GM10248 (cell line): ENCODE measurements at places on chromosomes 7 and 10.

- DNase-seq: no peak
These were observed 364.6 kb upstream of the PODXL start for GRCh38 chr7:131921016-131921415.

DNA sequence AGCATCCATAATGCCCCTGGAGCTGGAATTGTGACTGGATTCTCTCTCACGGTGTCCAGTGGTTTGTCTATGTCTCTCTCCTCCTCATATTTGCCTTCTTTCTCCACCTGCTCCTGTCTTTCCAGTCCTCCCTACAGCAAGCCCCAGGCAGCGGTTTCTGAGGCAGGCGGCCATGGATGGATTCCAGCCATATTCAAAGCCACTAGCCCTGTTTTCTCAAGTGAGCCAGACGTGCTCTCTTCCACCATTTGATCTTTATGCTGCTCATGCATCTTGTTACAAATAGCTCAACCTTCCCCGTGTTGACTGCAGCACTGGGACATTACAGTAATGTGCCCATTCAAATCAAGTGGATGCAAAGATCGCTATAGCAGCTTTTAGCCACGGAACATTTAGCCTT is 387.2 kb upstream of the PODXL start:
- DNase-seq: no peak

DNA sequence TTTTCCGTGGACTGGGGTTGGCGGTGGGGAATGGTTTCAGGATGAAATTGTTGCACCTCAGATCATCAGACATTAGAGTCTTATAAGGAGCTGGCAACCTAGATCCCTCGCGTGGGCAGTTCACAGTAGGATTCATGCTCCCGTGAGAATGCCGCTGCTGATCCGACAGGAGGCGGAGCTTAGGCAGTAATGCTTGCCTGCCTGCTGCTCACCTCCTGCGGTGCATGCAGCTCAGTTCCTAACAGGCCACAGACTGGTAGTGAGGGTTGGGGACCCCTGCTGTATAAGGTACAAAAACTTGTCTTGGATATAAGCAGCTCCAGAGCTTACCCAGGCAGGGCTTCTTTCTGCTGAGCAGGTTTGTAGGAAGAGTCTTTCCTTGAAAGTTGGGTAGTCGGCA is 53.9 kb downstream of the SHH start:
- DNase-seq: no peak

DNA sequence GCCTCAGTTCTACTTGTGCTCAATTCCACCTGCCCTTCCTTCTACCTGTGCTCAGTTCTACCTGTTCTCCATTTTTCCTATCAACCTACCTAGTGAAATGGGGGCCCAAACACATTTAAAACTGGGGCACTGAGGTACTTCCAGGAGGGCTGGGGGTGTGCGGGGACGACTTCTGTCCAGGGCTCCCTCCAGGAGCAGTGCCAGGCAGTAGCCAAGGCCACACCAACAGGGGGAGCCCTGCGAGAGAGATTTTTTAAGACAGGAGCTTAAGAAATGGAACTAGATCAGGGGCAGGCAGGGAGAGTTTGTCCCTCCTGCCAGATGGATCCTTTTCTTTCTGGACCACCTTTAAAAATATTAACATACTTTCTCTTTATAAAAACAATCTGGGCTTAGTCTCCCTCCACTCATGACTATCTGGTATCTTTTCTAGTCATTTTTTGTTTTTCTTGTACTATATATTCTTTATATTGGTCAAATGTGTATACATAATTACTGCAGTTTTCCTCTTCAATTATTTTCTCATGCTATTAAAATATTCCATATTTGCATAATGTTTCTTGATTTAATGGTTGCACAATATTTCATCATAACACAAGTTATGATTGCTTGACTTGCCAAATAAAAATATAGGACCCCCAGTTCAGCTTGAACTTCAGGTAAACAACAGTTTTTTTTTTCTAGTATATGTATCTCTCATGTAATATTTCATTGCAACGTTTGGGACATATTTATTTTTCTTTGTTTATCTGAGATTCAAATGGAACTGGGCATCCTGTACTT is 47.3 kb upstream of the INSYN2A start:
- no peak for DNase-seq

DNA sequence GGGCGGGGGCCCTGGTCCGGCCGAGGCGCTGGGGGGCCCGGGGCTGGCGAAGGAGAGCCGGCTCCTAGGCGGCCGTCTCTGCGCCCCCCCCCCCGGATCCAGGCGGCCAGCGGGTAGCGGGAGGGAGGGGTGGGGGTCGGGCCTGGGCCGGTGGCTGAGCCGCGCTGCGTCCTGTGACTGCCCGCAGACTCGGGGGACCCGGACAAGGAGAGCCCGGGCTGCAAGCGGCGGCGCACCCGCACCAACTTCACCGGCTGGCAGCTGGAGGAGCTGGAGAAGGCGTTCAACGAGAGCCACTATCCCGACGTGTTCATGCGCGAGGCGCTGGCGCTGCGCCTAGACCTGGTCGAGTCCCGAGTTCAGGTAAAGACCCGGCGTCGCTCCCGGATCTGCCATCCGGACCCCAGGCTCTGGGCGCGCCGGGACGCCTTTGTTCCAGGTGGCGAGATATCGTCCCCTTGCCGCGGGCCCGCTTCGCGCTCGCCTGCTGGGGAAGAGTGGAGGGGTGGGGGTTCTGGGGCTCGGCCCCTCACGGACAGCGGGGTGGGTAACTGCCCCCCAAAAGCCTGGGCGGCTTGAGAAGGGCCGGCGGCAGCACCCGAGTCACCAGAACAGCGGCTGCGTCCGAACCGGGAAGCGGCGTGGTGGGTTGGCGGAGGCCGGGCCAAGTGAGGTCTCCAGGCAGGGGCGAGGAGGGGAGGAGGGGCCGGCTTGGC is 819 bp downstream of the UNCX start:
- no peak for DNase-seq

GRCh38 chr7:5766321-5766761 is 15.1 kb downstream of the RNF216 start:
- DNase-seq: no peak

DNA sequence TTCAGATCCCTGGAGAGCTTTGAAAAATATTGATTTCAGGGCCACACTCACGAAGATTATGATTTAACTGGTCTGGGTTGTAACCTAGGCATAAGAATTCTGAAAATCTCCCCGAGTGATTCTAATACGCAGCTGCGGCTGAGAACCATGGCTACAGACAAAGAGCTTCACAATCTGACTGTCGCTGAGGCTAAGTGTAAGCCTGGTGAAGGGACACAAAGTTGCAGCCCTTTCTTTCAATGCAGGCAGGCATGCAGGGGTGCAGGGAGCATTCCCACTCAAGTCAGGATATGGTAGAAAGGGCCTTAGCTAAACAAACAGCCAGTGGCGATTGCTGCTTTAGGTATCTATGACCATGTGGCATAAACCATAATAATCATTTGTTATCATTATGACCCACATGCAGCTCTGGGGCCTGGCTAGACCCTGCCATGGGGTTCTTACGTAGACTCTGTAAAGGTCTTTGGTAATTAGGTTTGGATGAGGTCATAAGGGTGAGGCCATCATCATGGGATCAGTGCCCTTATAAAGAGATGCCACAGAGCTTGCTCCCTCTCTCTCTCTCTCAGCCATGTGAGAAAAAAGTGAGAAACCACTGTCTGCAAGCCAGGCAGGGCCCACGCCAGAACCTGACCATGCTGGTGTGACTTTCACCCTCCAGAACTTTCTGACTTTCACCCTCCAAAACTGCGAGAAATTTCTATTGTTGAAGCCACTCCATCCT is 88.4 kb upstream of the LANCL2 start:
- no peak for DNase-seq
